Right atrium auricular region (tissue), 2 donors: ENCODE measurements at places on chromosomes 7 and 10. TPM values are rescaled to one million over a fixed set of nuclear protein-coding genes. Genes with fewer than 3 reads are reported as not detected.

NMT2 gene
- total RNA-seq = 10.5 TPM

PUS7 gene
- 7.8 TPM for total RNA-seq

PCLO gene
- total RNA-seq = 2.9 TPM

DRGX gene
- not detected for total RNA-seq

FOXP2 gene
- 3.8 TPM for total RNA-seq

SPDYE5 gene
- not detected for total RNA-seq

ZNF117 gene
- 2.0 TPM for total RNA-seq

CXCL12 gene
- 64.0 TPM for total RNA-seq

LRIT2 gene
- total RNA-seq = not detected

GARIN1A gene
- 0.39 TPM for total RNA-seq
